CD4-positive, CD25-positive, alpha-beta regulatory T cell (primary cell): ENCODE measurements at places on chromosomes 4 and X. TPM values are rescaled to one million over a fixed set of nuclear protein-coding genes. Genes with fewer than 3 reads are reported as not detected.

SCOC gene
- 34.1 TPM for polyA plus RNA-seq

HS3ST1 gene
- 0.08 TPM for polyA plus RNA-seq

TRIM61 gene
- polyA plus RNA-seq: not detected

KCNIP4 gene
- polyA plus RNA-seq: not detected

PAGE1 gene
- not detected for polyA plus RNA-seq

ASB12 gene
- not detected for polyA plus RNA-seq

CXCR3 gene
- 99.1 TPM for polyA plus RNA-seq

SH3BP2 gene
- 8.3 TPM for polyA plus RNA-seq

ITGB1BP2 gene
- not detected for polyA plus RNA-seq

POLN gene
- 0.94 TPM for polyA plus RNA-seq

LUZP4 gene
- polyA plus RNA-seq: not detected

SMIM31 gene
- polyA plus RNA-seq: not detected

PLP1 gene
- polyA plus RNA-seq: not detected

SNCA gene
- 0.29 TPM for polyA plus RNA-seq

PRPS2 gene
- 31.1 TPM for polyA plus RNA-seq

EMCN gene
- not detected for polyA plus RNA-seq

ARAP2 gene
- polyA plus RNA-seq: 21.2 TPM

HS6ST2 gene
- polyA plus RNA-seq: not detected

GLRB gene
- not detected for polyA plus RNA-seq

UCHL1 gene
- polyA plus RNA-seq: not detected

PTTG2 gene
- polyA plus RNA-seq: not detected

DTHD1 gene
- not detected for polyA plus RNA-seq

HSFX2 gene
- polyA plus RNA-seq: not detected

LRP2BP gene
- polyA plus RNA-seq: 0.54 TPM

SLC35A2 gene
- 7.8 TPM for polyA plus RNA-seq

GABRA4 gene
- not detected for polyA plus RNA-seq

DLG3 gene
- polyA plus RNA-seq: 9.5 TPM

LRCH2 gene
- not detected for polyA plus RNA-seq

RASGEF1B gene
- 2.4 TPM for polyA plus RNA-seq

DGAT2L6 gene
- not detected for polyA plus RNA-seq

NXF2B gene
- polyA plus RNA-seq: not detected

POU4F2 gene
- polyA plus RNA-seq: not detected

NEXMIF gene
- polyA plus RNA-seq: not detected

FGF2 gene
- polyA plus RNA-seq: not detected

CCKAR gene
- not detected for polyA plus RNA-seq

KCNE5 gene
- not detected for polyA plus RNA-seq

RASSF6 gene
- not detected for polyA plus RNA-seq

SLC10A7 gene
- 15.2 TPM for polyA plus RNA-seq

PPBP gene
- not detected for polyA plus RNA-seq

REELD1 gene
- polyA plus RNA-seq: not detected

ZNF41 gene
- polyA plus RNA-seq: 6.3 TPM

KLHL34 gene
- 4.3 TPM for polyA plus RNA-seq

ARHGAP4 gene
- polyA plus RNA-seq: 89.9 TPM

NMU gene
- not detected for polyA plus RNA-seq

CTAG2 gene
- polyA plus RNA-seq: not detected

KIAA1210 gene
- polyA plus RNA-seq: not detected

STPG2 gene
- polyA plus RNA-seq: not detected

SERTM2 gene
- not detected for polyA plus RNA-seq

GYPE gene
- 3.1 TPM for polyA plus RNA-seq

RRH gene
- not detected for polyA plus RNA-seq

CXCL8 gene
- not detected for polyA plus RNA-seq

FTSJ1 gene
- polyA plus RNA-seq: 57.9 TPM

GAGE12H gene
- not detected for polyA plus RNA-seq

NIPAL1 gene
- polyA plus RNA-seq: 0.74 TPM

JCHAIN gene
- 1.2 TPM for polyA plus RNA-seq

HOPX gene
- polyA plus RNA-seq: 1.4 TPM
